ENCODE measurements at places on chromosomes 13 and 19.
A peak's percentile ranks its signal among the peaks of the same experiment; 100 is the strongest.

- no peak for DNase-seq
These were observed 54.1 kb downstream of the WDFY2 start for GRCh38 chr13:51638216-51638871.

- peak; percentile 85 for DNase-seq
These were observed 13.1 kb downstream of the EPS8L1 start for GRCh38 chr19:55088543-55089341.

DNA sequence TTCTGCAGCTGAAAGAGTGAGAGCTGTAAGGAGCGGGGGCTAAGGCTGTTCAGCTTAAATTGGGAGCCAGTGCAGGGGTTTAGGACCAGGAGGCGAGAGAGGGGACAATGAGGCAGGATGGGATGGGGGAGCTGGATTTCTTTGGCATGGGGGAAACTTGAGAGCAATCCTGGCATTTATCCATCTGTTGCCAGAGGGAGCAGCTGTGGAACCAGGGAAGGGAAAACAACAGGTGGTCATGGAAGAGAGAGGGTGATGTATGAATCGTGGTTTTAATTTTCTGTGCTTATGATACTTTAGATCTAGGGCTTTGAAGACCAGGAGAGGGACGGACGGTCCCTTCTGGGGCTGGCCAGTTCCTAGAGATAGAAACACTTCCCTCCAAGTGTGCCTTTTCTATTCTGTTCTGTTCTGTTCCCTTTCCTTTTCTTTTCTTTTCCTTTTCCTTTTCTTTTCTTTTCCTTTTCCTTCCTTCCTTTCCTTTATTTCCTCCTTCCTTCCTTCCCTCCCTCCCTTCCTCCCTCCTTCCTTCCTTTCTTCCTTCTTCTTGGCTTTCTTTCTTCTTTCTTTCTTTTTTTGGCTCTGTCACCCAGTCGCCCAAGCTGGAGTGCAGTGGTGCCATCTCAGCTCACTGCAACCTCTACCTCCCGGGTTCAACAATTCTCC lies 16.0 kb upstream of the CCL25 start:
- no peak for DNase-seq

GRCh38 chr19:33486936-33487811 lies 34.4 kb downstream of the PEPD start:
- no peak for DNase-seq

DNA sequence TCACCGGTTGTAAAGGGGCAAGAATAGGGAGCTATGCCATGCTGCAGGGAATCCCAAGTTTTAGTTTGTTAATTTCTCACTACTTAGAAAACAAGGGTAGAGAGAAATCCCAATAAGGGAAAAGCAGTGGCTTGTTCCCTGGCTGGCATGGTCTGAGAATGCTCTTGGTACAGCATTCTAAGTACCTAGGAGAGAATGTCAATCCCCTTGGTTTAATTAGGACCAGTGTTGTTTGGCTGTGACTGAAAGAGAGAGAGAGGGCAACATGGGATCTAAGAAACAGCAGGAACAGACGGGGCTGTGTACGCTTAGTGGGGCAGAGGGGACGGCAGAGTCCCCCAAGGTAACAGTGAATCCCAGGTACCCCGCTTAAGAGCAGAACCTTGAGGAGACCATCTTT lies 228.8 kb downstream of the PCDH9 start:
- no peak for DNase-seq

- no peak for DNase-seq
These were observed 867.0 kb downstream of the GPC5 start for GRCh38 chr13:92265408-92265807.

- DNase-seq, result peak; percentile 93
These were observed at the start of gene SNRPA for GRCh38 chr19:40750874-40751537. SNRPA (plus strand) TSS chr19:40751203; CDS start chr19:40751409, 206 bp downstream.

DNA sequence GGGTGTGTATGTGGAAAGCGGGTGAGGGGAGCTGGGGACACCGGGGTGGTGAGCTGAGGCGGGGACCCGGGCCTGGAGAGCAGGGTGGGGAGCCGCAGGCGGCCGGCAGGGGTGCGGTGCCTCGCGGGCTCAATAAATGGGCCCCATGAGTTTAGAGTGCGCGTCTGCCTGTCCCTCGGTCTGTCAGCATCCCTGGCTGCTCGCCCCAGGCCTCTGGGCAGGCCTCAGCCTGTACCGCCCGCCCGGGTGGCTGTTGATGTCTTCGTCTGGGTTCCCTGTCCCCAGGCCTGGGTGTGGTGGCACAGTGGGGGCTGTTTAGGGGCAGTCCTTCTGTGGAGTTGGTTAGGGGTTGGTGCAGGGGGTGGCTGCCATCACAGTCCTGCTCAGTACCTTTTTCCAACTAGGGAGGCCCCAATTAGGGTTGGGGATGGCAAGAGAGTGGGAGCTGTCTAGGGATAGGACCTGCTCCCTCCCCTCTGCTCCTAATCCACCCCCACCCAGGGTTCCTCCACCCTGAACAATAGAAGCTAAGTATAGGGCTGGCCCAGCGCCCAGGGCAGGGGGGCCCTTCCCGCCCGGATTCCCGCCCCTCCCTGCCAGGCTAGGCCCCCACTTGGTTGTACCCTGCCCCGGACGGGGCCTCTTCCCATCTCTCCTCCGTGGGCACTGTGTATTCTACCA lies 12.2 kb downstream of the CIC start:
- no peak for DNase-seq

Data from stimulated activated CD4-positive, alpha-beta T cell treated with anti-CD3 and anti-CD28 coated beads, Interleukin-12 subunit alpha, Interleukin-12 subunit beta, amount 100 ng/mL, for 24 hours (primary cell).